Stimulated activated naive CD8-positive, alpha-beta T cell treated with anti-CD3 and anti-CD28 coated beads, Interleukin-15, amount 100 ng/mL, for 72 hours (primary cell): ENCODE measurements at places on chromosomes 2 and 18.

DNA sequence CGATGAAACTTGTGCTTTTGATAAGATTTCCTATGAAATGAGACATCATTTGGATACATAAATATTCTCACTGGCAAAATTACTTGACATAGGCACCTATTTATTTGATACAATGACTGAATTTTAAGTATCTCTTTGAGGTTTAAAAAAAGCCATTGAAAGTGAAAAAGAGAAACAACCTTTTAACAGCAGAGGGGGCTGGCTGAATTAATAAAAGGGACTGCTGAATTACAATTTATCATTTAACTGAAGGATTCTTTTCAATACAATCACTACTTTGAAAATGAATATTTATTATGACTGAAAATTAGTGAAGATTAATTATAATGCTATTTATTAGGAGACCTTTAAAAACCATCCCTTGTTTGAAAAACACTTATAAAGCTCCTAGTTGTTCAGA lies 335.3 kb downstream of the DLGAP1 start:
- DNase-seq = no peak

DNA sequence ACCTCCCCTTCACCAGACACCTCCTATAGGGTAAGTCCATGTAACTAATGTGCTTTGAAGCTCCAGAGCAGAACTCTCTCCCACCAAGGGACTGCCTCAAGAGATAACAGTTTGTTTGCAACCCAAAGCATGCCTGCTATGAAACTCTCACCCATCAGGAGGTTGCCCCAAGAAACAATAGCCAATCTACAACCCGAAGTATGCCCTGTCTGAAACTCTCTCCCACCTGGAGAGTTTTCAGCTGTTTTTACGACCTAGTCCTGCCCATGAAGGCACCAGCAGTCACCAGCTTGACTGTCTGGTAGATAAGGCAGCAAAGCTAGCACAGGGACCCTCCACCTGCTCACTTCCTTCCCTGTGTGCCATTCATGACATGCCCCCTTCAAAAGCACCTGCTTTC lies 533.9 kb upstream of the CRIM1 start:
- DNase-seq = no peak

DNA sequence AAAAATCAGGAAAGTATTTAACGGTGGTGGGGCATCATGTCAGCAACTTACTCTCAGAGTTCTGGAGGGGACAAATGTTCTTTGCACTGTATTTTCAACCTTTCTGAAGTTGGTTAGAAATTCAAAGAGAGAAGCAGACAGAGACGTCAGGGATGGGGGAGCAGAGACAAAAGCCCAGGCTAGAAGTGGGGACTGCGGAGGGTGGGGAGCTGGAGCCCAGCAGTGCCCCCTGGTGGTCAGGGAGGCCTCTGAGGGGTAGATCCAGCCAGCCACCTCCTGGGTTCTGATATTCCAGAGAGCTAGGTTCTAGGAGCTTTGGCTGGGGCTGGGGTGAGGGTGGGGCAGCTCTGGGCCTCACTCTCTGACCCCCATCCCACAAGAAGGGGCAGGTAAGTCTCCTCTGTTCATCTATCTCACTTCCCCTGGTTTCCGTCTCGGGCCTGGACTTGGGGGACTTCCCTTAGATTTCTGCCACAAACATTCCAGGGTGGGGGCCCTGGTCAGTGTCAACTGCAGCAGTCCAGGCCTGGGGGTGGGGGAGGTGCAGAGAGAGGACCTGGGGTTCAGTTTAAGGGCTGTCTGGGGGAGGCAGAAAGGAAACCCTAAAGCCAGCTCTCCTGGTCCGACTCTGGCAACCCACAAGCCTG lies 8.9 kb downstream of the TNS1 start:
- DNase-seq = peak; percentile 53

DNA sequence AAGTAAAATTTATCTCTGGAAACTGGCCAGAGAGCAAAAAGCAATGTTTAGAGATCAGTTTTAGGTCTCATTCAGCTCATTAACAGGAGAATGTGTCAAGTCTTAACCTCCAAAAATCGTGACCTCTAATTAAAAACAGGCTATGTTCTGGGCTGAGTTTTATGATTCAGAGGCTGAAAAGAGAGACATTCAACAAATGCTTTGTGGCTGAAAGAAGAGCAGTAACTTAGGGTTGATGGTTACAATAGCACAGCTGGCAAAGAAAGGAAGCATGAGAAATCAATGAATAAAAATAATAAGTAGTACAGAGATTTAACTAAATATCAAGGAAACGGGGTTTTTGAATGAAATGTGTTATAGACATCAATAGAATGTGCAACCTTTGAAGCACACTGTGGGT lies 13.1 kb downstream of the TGIF1 start:
- DNase-seq = no peak

GRCh38 chr2:14677039-14677438 lies 44.5 kb downstream of the LRATD1 start:
- no peak for DNase-seq

DNA sequence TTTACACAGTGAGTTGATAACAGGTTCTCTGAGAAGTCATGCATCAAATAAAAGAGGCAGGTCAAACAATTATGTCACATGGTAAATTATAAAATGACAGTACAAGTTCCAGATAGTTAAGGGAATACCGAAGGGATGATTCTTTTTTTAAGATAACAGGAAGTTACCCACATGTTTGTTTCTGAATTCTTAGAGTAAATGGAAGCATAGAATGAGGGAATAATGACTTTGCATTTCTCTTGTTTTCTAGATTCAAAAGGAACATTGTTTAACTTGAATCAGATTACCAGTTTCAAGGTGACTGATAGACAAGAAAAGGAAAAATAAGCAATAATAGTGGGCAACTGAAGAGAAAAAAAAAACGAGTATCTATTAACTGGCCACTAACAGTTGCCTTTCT lies 124.5 kb downstream of the MIB1 start:
- no peak for DNase-seq

GRCh38 chr18:24160086-24160485 lies 21.2 kb downstream of the CABYR start:
- DNase-seq = no peak

DNA sequence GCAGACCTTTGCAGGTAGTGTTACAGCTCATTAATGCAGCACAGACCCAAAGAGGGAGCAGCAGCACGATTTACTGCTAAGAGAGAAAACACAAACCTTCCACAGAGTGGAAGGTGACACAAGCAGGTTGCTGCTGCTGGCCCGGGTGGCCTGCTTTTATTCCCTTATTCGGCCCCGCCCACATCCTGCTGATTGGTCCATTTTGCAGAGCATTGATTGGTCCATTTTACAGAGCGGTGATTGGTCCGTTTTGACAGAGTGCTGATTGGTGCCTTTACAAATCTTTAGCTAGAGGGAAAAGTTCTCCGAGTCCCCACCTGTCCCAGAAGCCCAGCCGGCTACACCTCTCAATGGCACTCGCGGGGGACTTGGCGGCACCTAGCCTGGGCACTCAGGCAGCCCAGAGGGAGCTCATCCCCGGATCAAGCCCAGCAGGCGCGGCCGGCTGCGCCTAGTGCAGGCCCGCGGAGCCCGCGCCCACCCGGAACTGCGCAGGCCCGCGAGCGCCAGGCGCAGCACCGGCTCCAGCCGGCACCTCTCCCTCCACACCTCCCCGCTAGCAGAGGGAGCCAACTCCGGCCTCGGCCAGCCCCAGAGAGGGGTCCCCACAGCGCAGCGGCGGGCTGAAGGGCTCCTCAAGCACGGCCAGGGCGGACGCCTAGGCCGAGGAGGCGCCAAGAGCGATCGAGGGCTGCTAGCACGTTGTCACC lies 825.6 kb upstream of the HS6ST1 start:
- DNase-seq = no peak
